CD4-positive, alpha-beta T cell (primary cell): ENCODE measurements at places on chromosomes 7 and 10.

GRCh38 chr7:154973381-154973780, 29.5 kb downstream of the PAXIP1 start:
- DNase-seq: no peak

- no peak for DNase-seq
Observed at GRCh38 chr10:132634241-132634946, 96.8 kb downstream of the INPP5A start.

- no peak for DNase-seq
Observed at GRCh38 chr7:22571766-22572165, 71.8 kb upstream of the STEAP1B start.

- no peak for DNase-seq
Observed at GRCh38 chr10:117596706-117597105, 54.2 kb downstream of the EMX2 start.

GRCh38 chr7:141039376-141039775, 24.6 kb upstream of the MRPS33 start:
- no peak for DNase-seq

- DNase-seq: no peak
Observed at GRCh38 chr10:78959217-78959923, 109.4 kb upstream of the ZMIZ1 start.

DNA sequence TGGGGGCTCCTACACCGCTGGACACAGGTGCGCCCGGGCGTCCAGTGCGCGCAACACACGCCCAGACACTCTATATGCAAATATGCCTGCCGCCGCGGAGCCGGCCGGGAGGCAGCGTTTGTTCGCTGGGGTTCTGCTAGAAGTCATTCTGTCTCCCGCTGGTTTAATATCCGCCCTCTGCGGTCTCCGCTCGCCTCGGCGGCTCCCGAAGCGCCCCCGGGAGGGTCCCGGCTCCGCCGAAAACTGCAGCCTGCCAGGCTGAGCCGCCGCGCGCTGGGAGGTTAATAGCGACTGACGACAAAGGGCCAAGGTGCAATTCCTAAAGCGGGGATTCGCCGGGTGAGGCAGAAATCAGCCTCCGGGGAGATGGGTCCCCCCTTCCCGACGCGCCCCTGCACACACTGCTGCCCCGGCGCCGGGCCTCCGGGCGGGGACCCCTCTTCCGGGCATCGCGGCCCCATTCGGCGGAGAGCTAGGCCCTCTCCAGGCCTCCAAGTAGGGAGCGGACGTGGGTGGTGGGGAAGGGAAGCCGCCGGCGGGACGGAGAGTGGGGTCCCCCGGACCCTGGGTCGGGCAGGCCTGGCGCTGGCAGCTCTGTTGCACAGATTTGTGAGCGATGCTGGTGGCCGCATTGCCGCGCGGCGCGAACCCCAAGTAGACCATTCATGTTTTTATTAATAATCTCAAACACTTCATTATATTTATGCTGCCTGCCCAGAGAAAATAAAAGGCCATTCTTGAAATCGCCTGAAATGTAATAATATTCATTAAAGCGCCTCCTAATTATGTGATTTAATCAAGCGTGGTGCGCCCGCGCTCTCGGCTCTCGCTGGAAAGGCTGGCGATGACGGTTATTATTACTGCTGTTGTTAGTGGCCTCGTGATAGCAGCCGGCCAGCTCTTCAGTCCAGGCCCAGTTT, 9.1 kb downstream of the EN2 start:
- DNase-seq: no peak
